Glutamatergic neuron (in vitro differentiated cells): ENCODE measurements at places on chromosomes 7 and 10. TPM values are rescaled to one million over a fixed set of nuclear protein-coding genes. Genes with fewer than 3 reads are reported as not detected.

Gene SPDYE2B
- total RNA-seq = not detected

- DNase-seq = peak; percentile 40
Measured at GRCh38 chr7:31027161-31027965, 24.7 kb upstream of the ADCYAP1R1 start.

Gene CHN2
- 63.2 TPM for total RNA-seq

GRCh38 chr7:45196374-45196773 is 38.8 kb downstream of the RAMP3 start:
- DNase-seq = no peak

Gene POP7
- 35.8 TPM for total RNA-seq

DNA sequence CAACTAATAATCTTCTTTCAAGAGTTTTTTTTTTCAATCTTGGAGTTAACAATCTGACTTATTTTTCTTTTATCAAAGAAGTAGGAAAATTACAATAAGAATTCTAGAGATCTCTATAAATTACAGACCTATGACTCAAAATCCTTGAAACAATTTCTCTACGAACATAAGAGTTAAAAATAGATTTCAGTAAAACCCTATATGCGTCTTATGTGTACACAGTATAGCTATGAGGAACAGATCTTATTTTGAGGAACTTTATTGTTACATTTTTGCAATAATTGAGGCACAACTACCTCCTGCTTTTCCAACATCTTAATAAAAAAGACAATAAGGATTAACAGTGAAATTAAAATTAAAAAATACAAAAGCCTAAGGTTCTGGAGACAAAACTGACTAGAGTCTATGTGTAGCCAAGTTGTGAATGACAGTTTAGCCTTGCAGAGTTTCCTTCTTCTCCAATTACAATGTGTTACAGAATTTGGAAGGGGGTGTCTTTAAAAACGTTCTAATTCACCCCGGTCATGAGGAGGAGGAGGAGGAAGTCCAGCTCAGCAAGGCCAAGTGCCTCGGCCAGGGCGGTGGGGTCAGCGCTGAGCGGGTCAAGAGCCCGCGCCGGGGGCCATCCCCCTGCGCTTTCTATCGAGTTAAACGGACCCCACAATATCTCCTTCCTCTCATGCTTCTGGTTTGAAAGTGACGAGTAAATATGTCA is 40.5 kb downstream of the AMZ1 start:
- DNase-seq = no peak

Gene NANOS1
- total RNA-seq = 34.0 TPM

GRCh38 chr10:60423920-60424319 is 34.2 kb upstream of the ANK3 start:
- no peak for DNase-seq

DNA sequence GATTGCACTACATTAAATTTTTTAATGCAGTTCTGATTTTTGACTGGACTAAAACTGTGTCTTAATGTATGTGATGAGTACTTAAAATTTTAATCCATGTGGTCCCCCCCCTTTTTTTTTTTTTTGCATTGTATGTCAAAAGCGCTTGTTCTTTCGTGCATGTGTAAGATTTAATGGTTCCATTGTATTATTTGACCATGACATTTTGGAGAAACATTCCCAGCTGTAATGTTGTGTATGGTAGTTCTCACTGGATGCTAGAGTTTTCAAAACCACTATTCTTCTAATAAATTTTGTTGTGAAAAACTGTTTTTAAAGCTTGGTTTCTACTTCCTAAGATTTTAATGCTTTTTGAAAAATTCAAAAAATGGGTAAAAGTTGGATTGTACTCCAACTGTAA is 132.0 kb downstream of the LCOR start:
- DNase-seq = no peak

DNA sequence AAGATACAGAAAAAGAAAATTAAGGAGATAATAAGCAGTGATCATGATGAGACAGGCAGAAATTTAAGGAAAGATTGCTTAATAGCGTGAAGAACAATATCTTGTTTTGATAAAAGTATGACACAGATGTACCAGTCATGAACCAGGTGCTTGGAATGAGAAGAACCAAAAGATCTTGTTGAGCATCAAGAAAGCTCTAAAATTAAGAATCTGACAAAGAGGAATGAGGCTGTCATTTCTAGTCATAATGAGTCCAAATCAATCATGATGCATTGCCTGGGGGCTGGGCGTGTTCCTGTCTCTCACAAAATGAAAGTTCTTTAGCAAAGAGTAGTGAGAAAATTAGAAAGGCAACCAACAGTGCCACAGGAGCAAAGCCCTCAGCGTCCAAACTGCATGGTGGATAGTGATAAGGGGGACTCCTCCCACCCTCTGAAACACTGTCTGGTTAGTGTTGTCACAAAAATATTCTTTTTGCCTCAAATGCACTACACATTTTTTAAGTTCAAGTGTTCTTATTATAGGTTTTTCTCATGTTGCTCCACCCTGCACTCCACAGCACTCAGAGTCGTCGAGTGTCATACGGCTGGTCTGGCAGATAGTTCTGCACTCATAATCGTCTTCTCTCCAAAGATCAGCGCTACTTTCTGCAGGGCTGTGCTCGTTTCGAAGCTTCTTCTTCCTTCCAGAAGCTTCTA is 439.6 kb downstream of the TNS3 start:
- DNase-seq = no peak

Gene BMPER
- 16.2 TPM for total RNA-seq

GRCh38 chr10:125212150-125212809 is 51.9 kb upstream of the CTBP2 start:
- no peak for DNase-seq

DNA sequence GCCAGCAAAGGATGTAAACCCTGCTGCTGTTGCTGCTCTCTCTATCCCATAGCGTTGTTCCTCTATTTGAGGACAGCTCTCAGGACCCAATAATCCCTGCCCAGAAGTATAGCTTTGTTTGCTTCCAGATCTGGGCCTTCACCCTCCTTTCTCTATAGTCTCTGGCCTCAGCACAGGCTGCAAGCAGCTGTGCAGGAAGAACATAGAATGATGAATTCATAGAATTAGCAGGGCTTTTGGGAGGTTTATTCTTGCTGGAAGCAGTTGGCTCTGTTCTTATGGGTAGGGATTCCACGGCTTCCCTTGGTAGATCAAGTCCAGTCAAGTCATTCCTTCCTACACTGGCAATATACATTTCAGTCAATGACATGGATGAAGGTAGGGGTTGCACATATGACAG is 354.7 kb downstream of the HPSE2 start:
- no peak for DNase-seq

Gene C10orf62
- total RNA-seq = not detected

- peak; percentile 70 for DNase-seq
Measured at GRCh38 chr7:22782616-22783232, 39.9 kb downstream of the TOMM7 start.

GRCh38 chr7:74023092-74023536 is 4.9 kb upstream of the ELN start:
- DNase-seq = peak; percentile 60

DNA sequence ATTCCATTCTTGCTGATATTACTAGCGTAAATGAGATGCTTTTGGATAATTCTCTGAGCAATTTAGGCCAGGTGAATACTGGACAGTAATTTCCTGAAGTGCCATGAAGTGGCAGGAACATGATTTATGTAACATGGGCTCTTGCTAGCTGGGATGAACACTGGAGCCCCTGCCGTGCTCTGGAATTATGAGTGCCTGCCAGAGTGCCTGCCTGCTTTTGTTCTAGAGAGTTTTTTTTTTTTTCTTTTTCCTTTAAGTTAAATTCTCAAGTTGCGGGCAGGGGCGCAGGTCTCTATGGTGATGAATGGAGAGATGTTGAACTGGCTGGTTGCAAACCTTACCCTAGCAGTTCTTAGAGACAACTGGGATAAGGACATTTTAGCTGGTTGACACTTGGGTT is 165.9 kb downstream of the AUTS2 start:
- no peak for DNase-seq

GRCh38 chr10:93703841-93704240 is 1.4 kb upstream of the FRA10AC1 start:
- DNase-seq = no peak

DNA sequence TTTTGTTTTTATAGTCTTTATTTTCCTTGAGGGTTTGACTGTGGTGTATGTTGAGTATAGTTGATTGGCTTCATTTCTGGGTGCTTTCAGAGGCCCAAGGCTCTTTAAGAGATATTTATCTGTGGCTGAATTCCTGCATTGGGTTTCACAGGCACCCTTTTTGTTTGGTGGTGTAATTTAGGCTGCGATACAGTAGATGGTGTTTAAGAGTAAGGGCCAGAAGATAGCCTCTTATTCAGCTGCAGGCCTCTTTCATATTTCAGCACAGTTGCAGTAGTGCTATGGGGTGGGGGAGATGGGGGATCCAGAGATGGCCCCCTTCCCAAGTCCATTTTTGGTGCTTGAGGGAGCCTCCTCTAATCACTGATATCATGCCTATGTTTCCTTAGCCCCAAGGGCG is 69.7 kb downstream of the MGAM2 start:
- DNase-seq = no peak

Gene LIPM
- total RNA-seq = not detected

GRCh38 chr10:84907461-84908009 is 579.1 kb downstream of the CCSER2 start:
- no peak for DNase-seq

Gene ANKRD1
- total RNA-seq = not detected

DNA sequence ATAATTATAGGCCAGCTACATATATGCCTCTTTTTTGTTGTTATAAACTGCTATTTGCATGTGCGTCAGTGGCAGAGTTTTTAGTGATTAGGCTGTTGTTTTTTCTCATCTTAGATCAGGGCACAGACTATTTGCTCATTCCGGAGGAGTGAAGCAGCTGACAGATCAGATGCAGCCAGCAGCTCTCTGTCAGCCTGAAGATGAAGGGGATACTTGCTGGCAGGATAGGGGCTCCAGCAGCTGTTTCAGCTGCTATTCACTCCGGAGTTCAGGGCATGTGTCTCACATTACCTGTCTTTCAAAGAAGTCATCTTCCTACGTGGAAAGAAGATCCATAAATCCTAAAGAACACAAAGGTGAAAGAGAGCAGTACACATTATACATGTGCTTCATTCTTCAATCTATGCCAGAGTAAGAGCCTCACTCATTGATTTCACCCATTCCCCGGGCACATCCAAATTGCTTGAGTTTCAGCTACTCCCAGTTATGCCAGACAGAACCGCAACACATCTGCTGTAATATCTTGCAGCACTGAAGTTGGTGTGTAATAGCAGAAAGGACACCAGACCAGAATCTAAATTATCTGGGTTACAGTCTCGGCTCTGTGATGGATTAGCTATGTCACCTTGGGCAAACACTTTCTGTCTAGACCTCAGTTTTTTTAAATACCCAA is 182.8 kb upstream of the CHRM2 start:
- DNase-seq = no peak

GRCh38 chr7:131244259-131244852 is 83.3 kb upstream of the MKLN1 start:
- DNase-seq = no peak

Gene CAMK2B
- 55.1 TPM for total RNA-seq

Gene CFAP70
- total RNA-seq = 1.3 TPM

GRCh38 chr7:147547252-147547897 is 1043.2 kb upstream of the C7orf33 start:
- DNase-seq = peak; percentile 39

DNA sequence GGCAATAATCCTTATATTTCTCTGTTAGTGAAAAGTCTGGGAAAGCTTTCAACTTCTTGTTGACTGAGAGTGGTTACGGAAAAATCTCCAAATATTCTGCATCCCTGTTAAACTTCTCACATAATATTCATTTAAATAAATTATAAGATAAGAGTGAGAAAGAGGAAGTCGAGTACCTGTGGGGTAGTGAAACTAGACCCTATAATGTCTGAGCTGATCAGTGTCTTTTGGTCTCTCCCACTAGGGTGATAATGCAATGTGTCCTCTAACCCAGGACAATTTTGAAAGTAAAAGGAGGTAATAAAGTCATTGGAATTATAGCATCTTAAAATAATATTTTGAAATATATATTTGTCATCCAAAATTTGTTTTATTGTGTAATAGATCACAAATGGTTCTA is 2.1 kb upstream of the AGR3 start:
- no peak for DNase-seq

Gene LRRTM3
- not detected for total RNA-seq

GRCh38 chr7:107816011-107816566 is 13.1 kb upstream of the SLC26A3 start:
- no peak for DNase-seq

DNA sequence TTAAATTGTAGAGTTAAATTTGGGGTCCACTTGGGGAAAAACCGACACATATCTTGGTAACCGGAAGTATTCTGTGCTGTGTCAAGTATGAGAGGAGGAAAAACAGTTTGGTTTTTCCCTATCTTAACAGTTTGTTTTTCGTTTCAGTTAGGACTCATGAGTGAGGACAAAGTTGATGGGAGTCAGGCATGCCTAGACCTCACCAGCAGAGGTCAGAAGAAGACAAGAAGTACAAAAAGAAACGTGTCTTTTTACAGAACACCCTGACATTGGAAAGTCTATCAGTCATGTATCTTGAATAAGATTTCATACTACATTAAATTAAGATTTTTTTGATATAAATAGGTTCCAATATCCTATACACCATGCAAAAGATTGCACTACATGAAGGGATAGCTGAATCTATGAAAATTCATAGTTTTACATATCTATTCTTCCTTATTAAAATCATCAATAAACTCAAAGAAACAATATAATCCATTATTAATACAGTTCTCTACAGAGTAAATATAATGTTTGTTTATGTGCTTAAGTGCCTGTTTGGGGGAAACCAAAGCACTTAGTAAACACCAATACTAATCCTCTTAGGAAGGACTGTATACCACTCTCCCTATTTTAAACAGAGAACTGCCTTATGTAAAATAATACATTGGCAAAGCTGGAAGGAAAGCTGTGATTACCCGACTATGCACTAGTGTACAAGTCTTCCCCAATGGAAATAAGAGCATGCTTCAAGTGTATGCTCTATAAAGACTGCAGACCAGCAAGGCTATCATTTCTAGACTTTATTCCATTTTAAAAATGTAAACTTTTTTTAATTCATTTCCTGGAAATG is 95.6 kb downstream of the USP6NL start:
- no peak for DNase-seq

Gene FGL2
- total RNA-seq = not detected

DNA sequence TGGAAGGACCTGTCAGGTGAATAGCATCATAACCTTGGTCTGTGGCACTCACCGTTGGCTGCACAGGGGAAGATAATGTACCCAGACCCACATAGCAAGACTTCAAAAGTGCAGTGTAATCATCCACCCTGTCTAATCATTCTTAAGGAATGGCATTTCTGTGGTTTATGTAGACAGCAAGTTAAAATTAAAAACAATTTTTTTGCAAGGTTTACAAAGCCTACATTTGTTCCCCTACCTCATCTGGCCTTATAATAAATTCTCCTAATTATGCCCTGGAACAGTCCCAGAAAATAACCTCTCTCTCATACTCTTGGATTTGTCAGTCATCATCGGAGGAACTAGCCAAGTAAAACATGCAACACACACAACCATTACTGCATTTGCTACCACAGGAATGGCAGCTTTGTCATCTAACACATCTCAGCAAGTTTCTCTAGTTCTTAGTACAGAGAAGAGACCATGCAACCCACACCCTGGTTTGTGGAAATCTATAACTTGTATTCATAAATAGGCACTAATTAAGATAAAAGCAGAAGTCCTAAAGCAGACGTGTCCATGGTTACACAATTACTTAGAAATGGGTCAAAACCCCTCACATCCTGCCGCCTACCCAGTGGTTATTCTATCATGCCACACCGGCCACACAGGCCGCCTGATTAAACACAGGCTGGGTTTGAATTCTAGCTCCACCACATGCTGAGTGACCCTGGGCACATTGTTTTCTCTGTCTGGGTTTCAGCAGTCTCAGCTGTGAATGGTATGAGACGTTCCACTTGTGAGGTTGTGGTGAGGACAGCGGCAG is 19.1 kb downstream of the ABLIM1 start:
- DNase-seq = no peak

Gene CCZ1
- 81.1 TPM for total RNA-seq

Gene NEURL1
- total RNA-seq = 3.1 TPM

Gene ELMO1
- 5.5 TPM for total RNA-seq
